Thyroid gland (tissue), 4 donors: ENCODE measurements at places on chromosomes 6 and 20. TPM values are rescaled to one million over a fixed set of nuclear protein-coding genes. Genes with fewer than 3 reads are reported as not detected.

The KCNK17 gene
- 11.5 TPM for total RNA-seq

The FRK gene
- 2.5 TPM for total RNA-seq

The CCN6 gene
- total RNA-seq = 0.33 TPM

The CLPSL2 gene
- total RNA-seq = not detected

The NFATC2 gene
- total RNA-seq = 12.6 TPM

DNA sequence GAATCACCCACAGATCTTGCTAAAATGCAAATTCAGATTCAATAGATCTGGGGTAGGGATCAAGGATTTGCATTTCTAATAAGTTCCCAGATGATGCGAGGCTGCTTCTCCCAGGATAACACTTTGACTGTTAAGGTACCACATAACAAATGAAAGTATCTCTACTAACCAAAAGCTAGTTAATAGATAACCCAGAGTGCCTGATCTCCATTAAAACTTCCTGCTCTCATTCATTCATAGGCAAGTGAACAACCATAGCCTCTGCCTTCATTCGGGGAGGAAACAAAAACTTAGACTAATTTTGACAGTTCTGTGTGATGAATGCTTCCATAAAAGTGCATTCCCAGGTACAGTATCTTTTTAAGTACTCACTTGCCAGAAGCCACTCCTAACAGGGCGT, 265.6 kb upstream of the BTBD3 start:
- H3K27me3 ChIP-seq = no peaks in the 10 kb centered on the region
- H3K27ac ChIP-seq = no peak overlapping the region

DNA sequence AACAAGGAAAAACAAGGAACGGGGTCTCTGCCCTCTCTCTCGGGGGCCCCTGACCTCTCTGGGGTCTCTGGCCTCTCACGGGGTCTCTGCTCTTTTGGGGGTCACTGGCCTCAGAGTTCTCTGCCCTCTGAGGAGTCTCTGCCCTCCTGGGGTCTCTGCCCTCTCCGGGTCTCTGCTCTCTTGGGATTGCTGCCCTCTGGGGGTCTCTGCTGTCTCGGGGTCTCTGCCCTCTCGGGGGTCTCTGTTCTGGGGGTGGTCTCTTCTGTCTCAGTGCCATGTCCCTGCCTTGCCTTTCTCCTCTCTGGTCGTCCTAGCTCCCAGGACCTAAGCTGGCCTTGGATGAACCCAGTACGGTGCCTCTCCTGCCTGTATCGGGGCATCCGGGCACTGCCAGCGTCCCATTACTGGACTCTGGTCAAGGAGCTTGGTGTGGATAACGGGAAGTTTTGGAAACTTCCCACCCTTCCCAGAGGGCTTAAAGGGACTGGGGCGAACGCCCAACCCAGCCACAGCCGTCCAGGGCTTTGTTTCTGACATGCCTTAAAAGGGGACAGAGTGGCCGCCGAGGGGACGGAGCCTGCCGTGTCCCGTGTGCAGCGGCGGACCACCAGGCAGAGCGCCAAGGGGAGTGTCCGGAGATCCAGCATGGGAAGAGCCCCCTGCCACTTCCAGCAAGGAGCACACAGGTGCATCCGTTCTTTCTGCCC, 24.7 kb upstream of the MRGBP start:
- no peak overlapping the region for H3K27ac ChIP-seq
- no peaks in the 10 kb centered on the region for H3K36me3 ChIP-seq
- peaks cover 23% of the 10 kb centered on the region for H3K4me1 ChIP-seq
- H3K27me3 ChIP-seq = no peaks in the 10 kb centered on the region
- DNase-seq = no peak
- no peak overlapping the region for H3K4me3 ChIP-seq

GRCh38 chr6:107547451-107547840, 57.5 kb downstream of the SOBP start:
- H3K4me3 ChIP-seq = no peak overlapping the region
- H3K27ac ChIP-seq = no peak overlapping the region
- H3K4me1 ChIP-seq = no peaks in the 10 kb centered on the region
- no peak for DNase-seq
- no peaks in the 10 kb centered on the region for H3K36me3 ChIP-seq

DNA sequence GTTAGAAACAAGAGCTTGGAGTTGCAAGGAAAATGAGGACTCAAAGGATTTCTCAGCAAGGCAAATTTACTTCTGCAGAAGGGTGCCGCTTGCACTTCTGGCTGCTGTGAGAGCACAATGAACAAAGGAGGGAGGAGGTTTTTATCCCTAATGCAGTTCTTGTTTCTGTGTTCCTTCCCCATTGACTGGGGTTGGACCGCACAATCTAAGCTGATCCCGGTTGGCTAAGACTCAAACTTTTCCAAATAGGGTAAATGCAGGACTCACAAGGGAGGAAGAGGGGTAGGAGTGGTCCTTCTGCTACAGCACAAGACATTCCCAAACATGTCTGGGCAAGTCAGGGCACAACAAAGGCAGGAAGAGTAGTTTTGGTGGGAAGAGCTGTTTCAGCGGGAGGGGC, 249.6 kb upstream of the MOCS1 start:
- no peak overlapping the region for H3K4me3 ChIP-seq

- no peak overlapping the region for H3K27ac ChIP-seq
- no peaks in the 10 kb centered on the region for H3K36me3 ChIP-seq
- no peaks in the 10 kb centered on the region for H3K4me1 ChIP-seq
- H3K4me3 ChIP-seq = no peak overlapping the region
- no peak for DNase-seq
Observed at GRCh38 chr20:63119963-63120807, 95.7 kb downstream of the YTHDF1 start.

- DNase-seq = peak; percentile 83
- H3K27ac ChIP-seq = peak overlapping the region; percentile 49
- H3K36me3 ChIP-seq = no peaks in the 10 kb centered on the region
- peaks cover 4% of the 10 kb centered on the region for H3K4me1 ChIP-seq
- H3K27me3 ChIP-seq = no peaks in the 10 kb centered on the region
Observed at GRCh38 chr20:44720621-44720996, 5.4 kb downstream of the CCN5 start.

DNA sequence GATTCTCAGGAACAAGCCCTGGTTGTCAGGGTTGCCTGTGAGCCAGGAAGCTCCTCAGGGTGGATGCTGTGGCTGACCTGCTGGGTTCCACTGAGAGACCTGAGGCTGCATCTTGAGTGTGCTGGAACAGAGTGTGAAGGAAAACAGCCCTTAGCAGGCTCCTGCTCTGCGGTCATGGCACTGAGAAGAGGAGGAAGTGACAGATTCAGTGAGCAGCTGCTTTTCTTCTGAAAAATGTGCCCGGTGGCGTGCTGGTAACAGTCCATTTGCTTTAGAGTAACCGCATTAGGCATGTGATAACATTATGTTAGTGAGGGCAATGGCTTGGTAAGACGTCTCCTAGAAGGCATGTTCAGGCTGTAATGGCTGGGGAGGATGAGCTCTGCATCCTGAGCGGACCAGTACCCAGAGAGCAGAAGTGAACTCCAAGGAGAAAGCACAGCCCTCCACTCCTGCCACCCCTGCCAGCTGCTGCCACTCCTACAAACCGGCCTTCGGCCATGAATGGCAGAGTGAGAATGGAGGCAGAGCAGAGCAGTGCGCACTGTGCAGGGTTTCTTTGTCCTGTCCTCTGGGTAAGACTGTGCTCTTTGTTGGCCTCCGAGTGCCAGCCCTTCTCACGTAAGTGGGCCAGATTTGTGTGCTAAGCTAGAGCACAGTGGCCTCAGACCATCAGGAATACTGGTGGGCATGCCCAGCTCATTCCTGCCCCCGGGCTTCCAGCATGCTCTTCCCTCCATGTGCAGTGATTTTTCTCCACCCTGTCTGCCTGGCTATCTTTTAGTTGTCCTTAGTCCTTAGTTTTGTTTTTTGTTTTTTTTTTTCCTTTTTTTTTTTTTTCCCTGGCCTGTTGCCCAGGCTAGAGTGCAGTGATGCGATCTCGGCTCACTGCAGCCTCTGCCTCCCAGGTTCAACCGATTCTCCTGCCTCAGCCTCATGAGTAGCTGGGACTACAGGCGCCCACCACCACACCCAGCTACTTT, 98.1 kb upstream of the VSTM2L start:
- DNase-seq = no peak
- H3K27me3 ChIP-seq = no peaks in the 10 kb centered on the region
- H3K4me1 ChIP-seq = peaks cover 4% of the 10 kb centered on the region
- no peak overlapping the region for H3K4me3 ChIP-seq

- H3K27me3 ChIP-seq = no peaks in the 10 kb centered on the region
- H3K4me1 ChIP-seq = peaks cover 20% of the 10 kb centered on the region
- no peak overlapping the region for H3K27ac ChIP-seq
- no peak for DNase-seq
Observed at GRCh38 chr6:109092074-109092473, 2.6 kb downstream of the SESN1 start.

- H3K27ac ChIP-seq = no peak overlapping the region
- DNase-seq = no peak
- H3K36me3 ChIP-seq = no peaks in the 10 kb centered on the region
- no peaks in the 10 kb centered on the region for H3K27me3 ChIP-seq
- no peak overlapping the region for H3K4me3 ChIP-seq
- H3K4me1 ChIP-seq = peaks cover 17% of the 10 kb centered on the region
Observed at GRCh38 chr20:19747903-19748302, 10.2 kb upstream of the RIN2 start.

- no peaks in the 10 kb centered on the region for H3K36me3 ChIP-seq
- H3K27ac ChIP-seq = no peak overlapping the region
- no peaks in the 10 kb centered on the region for H3K27me3 ChIP-seq
Observed at GRCh38 chr20:13567663-13568062, 71.1 kb downstream of the TASP1 start.

DNA sequence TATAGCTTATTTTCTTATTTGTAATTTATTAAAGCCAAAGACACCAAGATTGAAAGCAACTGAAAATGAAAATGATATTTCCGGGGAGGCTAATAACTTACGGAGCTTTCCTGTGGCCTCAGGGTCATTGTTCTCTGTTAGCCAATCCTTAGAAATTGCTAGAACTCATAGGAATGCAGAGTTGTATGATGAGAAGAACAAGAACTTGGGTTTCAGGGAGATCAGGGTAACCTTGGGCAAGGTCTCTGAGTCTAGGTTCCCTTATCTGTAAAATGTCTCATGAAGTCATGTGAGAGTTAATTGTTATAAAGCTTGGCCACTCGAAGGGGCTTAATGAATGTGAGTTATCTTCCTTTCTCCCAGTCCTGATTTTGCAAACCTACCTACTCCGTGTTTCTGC, 20.1 kb upstream of the SERINC3 start:
- no peak for DNase-seq
- H3K27ac ChIP-seq = no peak overlapping the region
- no peak overlapping the region for H3K4me3 ChIP-seq

DNA sequence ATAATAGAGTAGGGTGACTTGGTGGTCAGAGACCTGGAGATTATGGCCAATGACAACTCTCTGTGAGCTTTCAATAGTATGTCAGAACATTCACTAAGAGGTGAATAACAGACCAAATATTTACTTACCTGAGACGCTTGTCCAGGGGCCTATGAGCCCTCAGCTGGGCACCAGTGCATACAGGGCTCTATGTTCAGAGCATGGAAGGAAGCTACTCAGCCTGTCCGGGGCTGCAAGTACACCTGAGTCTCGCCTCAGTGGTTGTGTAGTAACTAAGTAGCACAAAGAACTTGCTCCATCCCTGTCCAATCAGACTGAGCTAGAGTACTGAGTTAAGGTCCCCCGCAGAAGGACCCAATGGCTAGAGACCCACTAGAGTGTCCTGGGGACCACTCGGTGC, 11.6 kb upstream of the SCGN start:
- peak; percentile 12 for DNase-seq
- no peak overlapping the region for H3K4me3 ChIP-seq
- H3K27me3 ChIP-seq = no peaks in the 10 kb centered on the region
- H3K4me1 ChIP-seq = no peaks in the 10 kb centered on the region

DNA sequence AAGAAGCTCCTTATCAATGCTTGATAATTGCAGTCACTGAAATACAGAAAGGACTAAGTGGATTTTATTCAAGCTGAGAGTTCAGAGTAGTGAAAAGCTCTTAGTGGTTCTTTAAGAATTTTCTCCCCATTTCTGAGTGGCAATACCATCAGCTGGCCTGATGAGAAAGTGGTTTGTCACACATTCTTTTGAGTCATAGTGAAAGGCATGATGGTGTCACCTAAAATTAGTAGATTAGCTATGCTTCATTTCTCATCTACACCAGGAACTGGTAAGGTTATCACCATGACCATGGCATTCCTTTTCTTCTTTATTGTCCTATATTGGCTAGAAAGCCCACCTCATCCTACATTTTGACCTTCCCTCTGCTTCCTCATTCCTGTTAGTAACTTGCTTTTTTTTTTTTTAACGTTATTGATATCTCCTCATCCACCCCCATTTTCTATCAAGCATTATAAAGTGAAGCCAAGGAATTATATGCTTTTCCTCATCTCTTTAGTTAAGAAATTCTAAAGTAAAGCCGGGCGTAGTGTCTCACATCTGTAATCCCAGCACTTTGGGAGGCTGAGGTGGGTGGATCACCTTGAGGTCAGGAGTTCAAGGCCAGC, 67.4 kb upstream of the LOC128125822 start:
- no peaks in the 10 kb centered on the region for H3K4me1 ChIP-seq
- DNase-seq = no peak
- no peaks in the 10 kb centered on the region for H3K27me3 ChIP-seq
- H3K36me3 ChIP-seq = no peaks in the 10 kb centered on the region
- no peak overlapping the region for H3K4me3 ChIP-seq

DNA sequence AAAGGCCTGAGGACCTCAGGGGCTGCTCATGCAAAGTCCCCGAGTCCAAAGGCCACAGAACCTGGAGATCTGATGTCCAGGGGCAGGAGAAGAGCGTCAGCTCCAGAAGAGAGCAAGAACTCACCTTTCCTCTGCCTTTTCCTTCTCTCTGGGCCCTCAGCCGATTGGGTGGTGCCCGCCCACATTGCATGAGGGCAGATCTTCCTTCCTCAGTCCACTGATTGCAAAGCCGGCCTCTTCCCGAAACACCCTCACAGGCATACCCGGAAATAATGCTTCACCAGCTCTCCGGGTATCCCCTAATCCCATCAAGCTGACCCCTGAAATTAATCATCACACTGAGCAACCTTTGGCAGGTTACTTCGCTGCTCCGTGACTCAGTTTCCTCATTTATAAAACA, 33.4 kb downstream of the SPDEF start:
- no peak overlapping the region for H3K27ac ChIP-seq
- peaks cover 4% of the 10 kb centered on the region for H3K4me1 ChIP-seq

DNA sequence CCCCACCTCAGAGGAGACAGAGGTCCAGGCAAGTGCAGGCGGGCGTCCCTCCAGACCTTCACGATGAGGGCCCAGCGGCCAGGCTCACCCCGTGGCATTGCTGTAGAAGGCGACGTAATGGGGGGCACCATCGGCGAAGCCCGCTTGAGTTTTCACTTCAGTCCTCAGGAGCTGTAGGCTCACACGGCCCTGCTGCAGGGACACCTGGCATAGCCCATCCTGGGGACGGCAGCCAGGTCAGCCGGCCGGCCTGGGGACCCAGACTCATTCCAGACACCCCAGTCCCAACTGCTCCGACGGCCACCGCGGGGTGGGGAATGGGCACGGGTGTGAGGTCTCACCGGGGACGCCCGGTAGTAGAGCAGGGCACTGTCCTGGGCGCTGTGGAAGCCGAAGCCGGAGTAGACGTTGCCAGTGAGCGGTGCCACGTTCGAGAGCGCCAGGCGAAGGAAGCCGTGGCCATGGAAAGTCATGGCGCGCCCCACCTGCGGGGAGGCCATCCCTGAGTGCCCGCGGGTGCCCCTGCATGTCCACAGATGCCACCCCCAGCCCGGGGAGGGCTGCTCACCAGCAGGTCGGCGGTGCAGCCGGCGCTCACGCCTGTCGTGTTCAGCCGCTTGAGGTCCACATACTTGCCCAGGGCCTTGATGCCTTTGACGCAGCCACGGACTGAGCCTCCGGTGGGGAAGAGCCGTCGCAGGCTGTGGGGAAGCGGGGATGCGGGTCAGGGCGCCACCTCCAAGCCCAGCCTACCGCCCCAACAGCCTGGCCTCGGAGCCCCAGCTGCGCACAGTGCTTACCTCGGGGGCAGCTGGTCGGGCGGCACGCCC, 9.2 kb downstream of the ADRM1 start:
- H3K27me3 ChIP-seq = no peaks in the 10 kb centered on the region
- H3K4me1 ChIP-seq = no peaks in the 10 kb centered on the region
- no peak for DNase-seq
- no peak overlapping the region for H3K27ac ChIP-seq
- no peak overlapping the region for H3K4me3 ChIP-seq
